Gastroesophageal sphincter (tissue), 4 donors: ENCODE measurements at places on chromosomes 4 and X.

DNA sequence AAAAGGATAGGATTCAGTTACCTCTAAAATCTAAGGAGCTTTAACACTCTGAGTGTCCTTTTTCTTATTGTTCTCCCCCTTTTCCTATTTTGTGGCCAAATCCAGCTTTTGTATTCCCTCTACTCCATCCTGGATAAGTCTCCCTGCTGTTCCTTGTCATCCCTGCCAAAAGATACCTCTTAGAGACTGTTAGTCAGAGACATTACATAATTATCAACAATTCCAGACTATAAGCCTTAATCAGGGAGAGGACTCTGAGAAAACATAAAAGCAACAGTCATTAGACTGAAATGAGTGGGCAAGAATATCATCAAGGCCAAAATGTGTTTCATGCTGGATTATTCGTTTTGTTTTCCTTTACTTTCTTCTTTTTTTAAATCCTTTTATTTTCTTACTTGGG, 206.9 kb downstream of the FAM47B start:
- H3K36me3 ChIP-seq = no peaks in the 10 kb centered on the region
- H3K4me3 ChIP-seq = no peak overlapping the region
- no peaks in the 10 kb centered on the region for H3K4me1 ChIP-seq
- H3K27me3 ChIP-seq = no peaks in the 10 kb centered on the region

DNA sequence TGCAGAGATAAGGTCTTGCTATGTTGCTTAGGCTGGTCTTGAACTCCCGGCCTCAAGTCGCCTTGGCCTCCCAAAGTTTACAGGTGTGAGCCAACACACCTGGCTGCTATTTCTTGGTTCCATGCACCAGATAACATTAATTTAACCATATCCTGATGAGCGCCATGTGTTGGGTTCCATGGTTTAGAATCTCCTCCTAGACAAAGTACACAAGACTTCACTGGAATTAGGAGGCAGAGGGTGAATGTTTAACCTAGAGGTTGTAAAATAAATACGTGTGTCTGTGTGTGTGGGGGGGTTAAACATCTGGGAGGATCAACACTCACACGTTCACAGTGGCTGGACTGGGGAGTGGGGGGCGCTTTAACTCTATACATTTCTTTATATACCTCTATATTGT, 32.4 kb upstream of the SORCS2 start:
- H3K27me3 ChIP-seq = no peaks in the 10 kb centered on the region
- no peak overlapping the region for H3K4me3 ChIP-seq
- H3K36me3 ChIP-seq = no peaks in the 10 kb centered on the region
- H3K4me1 ChIP-seq = no peaks in the 10 kb centered on the region
- no peak overlapping the region for H3K27ac ChIP-seq

DNA sequence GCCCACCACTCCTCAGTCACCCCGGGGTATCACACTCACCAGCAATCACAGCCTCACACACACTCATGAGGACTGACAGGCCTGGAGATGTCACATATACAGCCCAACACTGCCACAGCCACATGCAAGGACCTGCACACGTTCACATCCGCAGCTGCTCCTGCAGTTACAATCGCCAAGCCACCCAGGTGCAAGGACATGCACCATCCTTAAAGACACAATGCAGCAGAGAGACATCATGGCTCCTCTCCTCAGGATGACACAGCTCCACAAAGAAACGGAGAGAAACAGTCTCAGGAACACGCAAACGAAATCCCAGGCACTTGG, 1.1 kb downstream of the PCSK1N start:
- peaks cover 47% of the 10 kb centered on the region for H3K27me3 ChIP-seq
- peaks cover 4% of the 10 kb centered on the region for H3K4me1 ChIP-seq
- no peak overlapping the region for H3K27ac ChIP-seq
- ATAC-seq = no peak

GRCh38 chr4:104890598-104891275, 255.9 kb upstream of the TET2 start:
- no peak overlapping the region for H3K27ac ChIP-seq
- H3K27me3 ChIP-seq = no peaks in the 10 kb centered on the region
- no peak overlapping the region for H3K4me3 ChIP-seq
- H3K4me1 ChIP-seq = no peaks in the 10 kb centered on the region
- no peaks in the 10 kb centered on the region for H3K36me3 ChIP-seq
- no peak for ATAC-seq

GRCh38 chrX:23884427-23885024, 23.2 kb downstream of the APOO start:
- H3K36me3 ChIP-seq = no peaks in the 10 kb centered on the region
- no peak overlapping the region for H3K4me3 ChIP-seq
- no peaks in the 10 kb centered on the region for H3K27me3 ChIP-seq

GRCh38 chrX:115912372-115912897, 258.1 kb upstream of the AGTR2 start:
- H3K27me3 ChIP-seq = no peaks in the 10 kb centered on the region
- no peak for ATAC-seq
- H3K36me3 ChIP-seq = no peaks in the 10 kb centered on the region
- H3K4me1 ChIP-seq = no peaks in the 10 kb centered on the region
- H3K27ac ChIP-seq = no peak overlapping the region

DNA sequence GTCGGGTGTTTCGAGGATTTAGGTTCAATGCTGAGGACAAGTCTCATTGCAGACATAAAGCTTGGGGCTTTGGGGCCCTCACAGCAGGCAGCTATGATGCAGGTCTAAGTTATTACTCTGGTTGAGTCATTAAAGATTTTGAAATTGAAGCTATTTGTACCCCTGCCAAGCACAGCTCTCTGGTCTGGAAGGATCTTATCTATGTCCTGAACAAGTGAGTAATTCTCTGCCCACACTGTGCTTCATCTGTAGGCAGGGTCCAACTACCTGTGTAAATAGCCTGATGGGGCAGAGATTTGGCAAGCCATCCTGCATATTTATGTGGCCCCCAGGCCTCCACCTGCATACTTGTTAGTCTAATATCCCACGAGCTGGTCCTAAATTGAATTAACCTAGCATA, 41.4 kb upstream of the MAGEA4 start:
- H3K27me3 ChIP-seq = no peaks in the 10 kb centered on the region
- H3K4me1 ChIP-seq = no peaks in the 10 kb centered on the region
- no peak overlapping the region for H3K27ac ChIP-seq
- H3K36me3 ChIP-seq = no peaks in the 10 kb centered on the region
- peak; percentile 55 for ATAC-seq
- H3K4me3 ChIP-seq = no peak overlapping the region

- no peaks in the 10 kb centered on the region for H3K27me3 ChIP-seq
- H3K4me1 ChIP-seq = no peaks in the 10 kb centered on the region
- H3K36me3 ChIP-seq = no peaks in the 10 kb centered on the region
- ATAC-seq = no peak
- H3K4me3 ChIP-seq = no peak overlapping the region
These were observed 68.8 kb downstream of the PCDH18 start for GRCh38 chr4:137463377-137464003.

DNA sequence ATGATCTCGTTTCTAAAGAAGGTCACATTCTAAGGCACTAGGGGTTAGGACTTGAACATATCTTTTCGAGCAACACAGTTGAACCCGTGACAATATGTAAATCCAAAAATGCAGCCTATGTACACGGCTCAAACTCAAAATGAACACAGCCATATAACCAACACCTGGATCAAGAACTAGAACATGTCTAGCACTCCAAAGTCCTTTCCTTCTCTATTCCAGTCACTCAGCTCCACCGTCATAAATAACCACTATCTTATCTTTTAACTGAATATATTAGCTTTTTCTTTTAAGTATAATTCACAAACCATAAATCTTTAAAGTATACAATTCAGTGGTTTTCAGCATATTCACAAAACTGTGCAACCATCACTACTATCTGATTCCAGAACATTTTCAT, 19.4 kb upstream of the RELL1 start:
- no peak for ATAC-seq
- H3K27ac ChIP-seq = no peak overlapping the region
- no peaks in the 10 kb centered on the region for H3K27me3 ChIP-seq
- no peak overlapping the region for H3K4me3 ChIP-seq
- no peaks in the 10 kb centered on the region for H3K36me3 ChIP-seq
- no peaks in the 10 kb centered on the region for H3K4me1 ChIP-seq
